H9 (cell line): ENCODE measurements at places on chromosomes 1 and 21. TPM values are rescaled to one million over a fixed set of nuclear protein-coding genes. Genes with fewer than 3 reads are reported as not detected.
A peak's percentile ranks its signal among the peaks of the same experiment; 100 is the strongest.

The OR6K3 gene
- total RNA-seq = not detected in 2 replicates

The HSPB7 gene
- total RNA-seq = not detected in 2 replicates

The IL12RB2 gene
- total RNA-seq = 0.77 and 0.88 TPM in 2 replicates

The RIMS3 gene
- 13.7 and 14.2 TPM in 2 replicates for total RNA-seq

The C1orf116 gene
- 0.48 and 0.55 TPM in 2 replicates for total RNA-seq

DNA sequence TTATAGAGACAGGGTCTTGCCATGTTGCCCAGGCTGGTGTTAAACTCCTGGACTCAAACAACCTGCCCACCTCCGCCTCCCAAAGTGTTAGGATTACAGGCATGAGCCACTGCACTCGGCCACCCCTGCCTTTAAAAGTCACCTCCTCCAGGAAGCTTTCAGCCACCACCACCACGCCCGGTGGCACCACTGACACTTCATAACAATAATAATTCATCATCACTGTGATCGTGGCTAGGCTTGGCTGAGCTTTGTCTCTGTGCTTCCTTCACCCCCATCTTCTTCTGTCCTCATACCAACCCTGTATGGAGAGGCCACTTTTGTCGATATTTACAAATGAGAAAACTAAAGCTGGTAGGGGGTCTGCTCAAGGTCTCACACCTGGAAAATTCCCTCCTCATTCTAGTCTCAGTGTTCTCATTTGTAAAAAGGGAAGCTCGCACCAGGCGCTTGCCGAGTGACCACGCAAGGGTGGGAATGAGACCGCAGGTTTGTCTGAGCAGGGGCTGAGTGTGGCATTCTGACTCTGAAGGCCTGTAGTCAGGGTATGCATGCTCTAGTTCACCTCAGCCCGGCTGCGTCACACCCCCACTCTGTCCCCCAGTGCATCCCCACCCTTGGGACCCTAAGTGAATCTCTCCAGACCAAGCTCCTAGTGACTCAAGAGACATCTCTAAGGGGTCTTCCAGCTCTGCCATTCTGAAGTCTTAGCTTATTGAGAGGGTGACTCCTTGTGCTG is 12.9 kb upstream of the EPHA2 start:
- peaks cover 11% of the 10 kb centered on the region for H3K4me1 ChIP-seq
- no peaks in the 10 kb centered on the region for H3K27me3 ChIP-seq
- no peaks in the 10 kb centered on the region for H3K36me3 ChIP-seq
- H3K4me3 ChIP-seq = peak overlapping the region; percentile 79; the same call in 2 of the 3 replicates
- H3K27ac ChIP-seq = no peak overlapping the region
- no peak for DNase-seq

DNA sequence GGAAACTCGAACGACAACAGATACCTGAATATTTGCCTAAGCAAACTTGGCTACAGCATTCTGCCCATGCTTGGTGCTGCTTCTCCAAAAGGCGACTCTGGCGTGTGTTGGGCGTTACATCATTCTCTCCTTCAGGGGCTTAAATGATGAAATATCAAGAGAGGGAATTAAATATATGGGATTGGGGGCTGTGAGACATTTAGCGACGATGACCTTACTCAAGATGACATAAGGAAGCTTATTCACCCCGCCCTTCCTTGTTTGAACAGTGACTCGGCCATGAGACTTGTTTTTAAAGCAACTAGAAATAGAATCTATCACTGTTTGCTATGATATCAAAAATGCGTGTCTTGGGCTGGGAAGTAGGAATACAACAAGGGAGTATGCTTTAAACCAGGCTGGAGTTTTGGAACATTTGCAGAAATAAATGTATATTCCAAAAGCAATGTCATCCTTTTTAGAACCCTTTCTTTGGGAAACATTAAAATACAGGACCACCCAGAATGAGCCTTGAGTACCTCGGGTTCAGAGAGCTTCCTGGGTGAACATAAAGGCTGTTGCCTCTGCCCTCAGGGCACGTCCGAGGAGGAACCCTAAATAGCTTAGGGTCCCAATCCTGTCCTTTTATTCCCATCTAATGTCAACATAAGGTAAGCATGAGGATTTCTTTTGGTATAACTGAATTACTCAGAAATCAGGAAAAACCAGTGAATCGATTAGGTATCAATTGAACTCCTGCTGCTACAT is 123.3 kb upstream of the SLC45A1 start:
- no peak overlapping the region for H3K27ac ChIP-seq
- H3K36me3 ChIP-seq = no peaks in the 10 kb centered on the region
- no peak for DNase-seq
- no peak overlapping the region for H3K4me3 ChIP-seq
- H3K4me1 ChIP-seq = peaks cover 2% of the 10 kb centered on the region; the same call in 1 of the 2 replicates
- H3K27me3 ChIP-seq = no peaks in the 10 kb centered on the region

DNA sequence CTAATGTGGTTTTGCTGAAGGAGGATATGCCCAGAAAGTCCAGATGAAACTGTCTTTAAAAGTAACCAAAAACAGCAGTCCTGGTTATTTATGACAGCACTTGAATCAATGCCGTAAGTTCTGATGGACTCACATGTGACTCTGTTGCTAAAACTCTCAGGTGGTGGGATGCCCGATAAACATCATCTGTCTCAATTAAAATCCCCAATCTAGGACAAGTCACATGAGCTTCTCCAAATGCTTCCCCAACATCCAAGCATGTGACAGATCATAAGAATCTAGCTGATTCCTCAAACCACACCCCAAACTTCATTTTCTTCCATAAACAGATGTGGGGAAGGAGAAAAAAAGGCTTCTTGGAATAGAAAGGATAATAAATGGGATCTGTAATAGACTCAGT is 786 bp upstream of the CTSK start:
- H3K4me1 ChIP-seq = peaks cover 13% of the 10 kb centered on the region; the same call in 1 of the 2 replicates
- no peak overlapping the region for H3K4me3 ChIP-seq
- no peaks in the 10 kb centered on the region for H3K27me3 ChIP-seq
- peaks cover 2% of the 10 kb centered on the region for H3K36me3 ChIP-seq
- no peak for DNase-seq

- no peaks in the 10 kb centered on the region for H3K4me1 ChIP-seq
- peak overlapping the region; percentile 62 for H3K4me3 ChIP-seq
- DNase-seq = peak; percentile 76
- H3K27me3 ChIP-seq = no peaks in the 10 kb centered on the region
Measured at GRCh38 chr1:52368383-52369172, 2.6 kb upstream of the CC2D1B start.

DNA sequence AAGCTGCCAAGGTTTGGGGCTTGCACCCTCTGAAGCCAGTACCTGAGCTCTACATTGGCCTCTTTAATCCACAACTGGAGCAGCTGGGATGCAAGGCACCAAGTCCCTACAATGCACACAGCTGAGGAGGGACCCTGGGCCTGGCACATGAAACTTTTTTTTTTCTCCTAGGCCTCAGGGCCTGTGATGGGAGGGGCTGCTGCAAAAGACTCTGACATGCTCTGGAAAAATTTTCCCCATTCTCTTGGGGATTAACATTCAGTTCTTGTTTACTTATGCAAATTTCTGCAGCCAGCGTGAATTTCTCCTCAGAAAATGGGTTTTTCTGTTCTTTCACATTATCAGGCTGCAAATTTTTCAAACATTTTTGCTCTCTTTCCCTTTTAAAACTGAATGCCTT is 1072.2 kb downstream of the BRINP3 start:
- H3K27me3 ChIP-seq = no peaks in the 10 kb centered on the region
- H3K27ac ChIP-seq = no peak overlapping the region
- H3K4me1 ChIP-seq = no peaks in the 10 kb centered on the region
- no peak overlapping the region for H3K4me3 ChIP-seq

DNA sequence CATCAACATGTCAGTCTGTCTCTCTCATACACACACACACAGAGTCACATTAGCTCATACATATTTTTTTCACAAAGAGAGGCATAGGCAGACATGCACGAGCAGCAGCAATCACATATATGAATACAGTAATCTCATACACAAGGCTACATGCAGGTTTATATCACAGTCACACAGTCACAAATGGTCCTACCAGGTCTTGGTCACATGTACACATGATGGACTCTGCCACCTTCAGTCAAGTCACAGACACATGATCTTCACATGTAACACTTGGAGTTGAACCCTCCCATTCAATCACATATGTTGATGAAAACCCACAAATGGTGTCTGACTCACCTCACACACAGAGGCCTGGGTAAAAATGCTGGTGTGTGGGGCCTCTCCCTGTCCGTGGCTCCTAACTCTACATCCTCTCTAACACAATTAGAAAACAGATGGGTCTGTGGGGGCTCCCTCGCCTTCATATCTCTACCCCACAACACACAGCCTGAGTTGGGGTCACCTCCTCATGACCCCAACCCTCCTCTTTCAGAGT is 27.9 kb downstream of the RIMS3 start:
- H3K27me3 ChIP-seq = no peaks in the 10 kb centered on the region
- H3K4me3 ChIP-seq = no peak overlapping the region
- peaks cover 14% of the 10 kb centered on the region; the same call in 1 of the 2 replicates for H3K36me3 ChIP-seq
- DNase-seq = no peak

- no peak for DNase-seq
- no peaks in the 10 kb centered on the region for H3K4me1 ChIP-seq
- H3K27ac ChIP-seq = no peak overlapping the region
Measured at GRCh38 chr21:40610345-40610744, 236.6 kb downstream of the DSCAM start.

- peak; percentile 72 for DNase-seq
- no peaks in the 10 kb centered on the region; the same call in 1 of the 2 replicates for H3K27me3 ChIP-seq
- H3K4me1 ChIP-seq = peaks cover 10% of the 10 kb centered on the region; the same call in 1 of the 2 replicates
- peaks cover 12% of the 10 kb centered on the region for H3K36me3 ChIP-seq
Measured at GRCh38 chr1:154186177-154186576, 5.7 kb downstream of the TPM3 start.

DNA sequence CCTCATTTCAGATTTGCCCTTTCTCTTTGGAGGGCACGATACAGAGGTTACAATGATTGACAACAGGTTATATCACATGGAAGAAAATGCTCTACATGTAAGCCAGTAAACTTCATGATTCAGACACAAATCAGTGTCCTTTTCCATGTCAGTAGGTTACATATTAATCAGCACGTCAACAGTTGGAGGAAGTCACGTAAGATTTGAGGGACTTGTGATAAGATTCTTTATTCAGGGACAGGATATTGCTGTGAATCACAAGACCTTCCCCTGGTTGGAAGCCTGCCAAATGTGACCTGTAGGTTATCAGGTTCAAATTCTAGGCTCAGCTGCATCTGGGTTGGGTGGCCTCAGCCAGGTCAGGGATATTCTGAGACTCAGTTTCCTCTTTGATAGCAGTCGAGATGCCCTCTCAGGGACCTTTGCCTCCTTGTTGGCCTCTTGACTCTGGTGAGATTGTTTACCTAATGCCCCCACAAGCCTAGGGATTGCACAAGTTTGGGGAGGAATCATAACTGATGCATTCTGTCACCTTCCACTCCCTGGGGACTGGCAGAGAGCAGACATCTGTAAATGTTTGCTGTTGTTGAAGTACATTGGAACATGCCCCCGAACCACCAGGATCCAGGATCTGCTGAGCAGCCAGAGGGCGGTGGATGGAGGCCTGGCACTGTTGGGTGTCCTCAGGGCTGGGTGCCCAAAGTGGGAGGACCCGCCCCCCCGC is 31.9 kb downstream of the SERINC2 start:
- no peak overlapping the region for H3K4me3 ChIP-seq
- H3K27me3 ChIP-seq = no peaks in the 10 kb centered on the region
- no peaks in the 10 kb centered on the region for H3K36me3 ChIP-seq
- no peak for DNase-seq
- H3K27ac ChIP-seq = no peak overlapping the region

- H3K27ac ChIP-seq = no peak overlapping the region
- DNase-seq = no peak
- peak overlapping the region; percentile 91 for H3K4me3 ChIP-seq
- peaks cover 27% of the 10 kb centered on the region for H3K36me3 ChIP-seq
- H3K4me1 ChIP-seq = no peaks in the 10 kb centered on the region
Measured at GRCh38 chr1:46246548-46247435, 771 bp upstream of the RAD54L start.

DNA sequence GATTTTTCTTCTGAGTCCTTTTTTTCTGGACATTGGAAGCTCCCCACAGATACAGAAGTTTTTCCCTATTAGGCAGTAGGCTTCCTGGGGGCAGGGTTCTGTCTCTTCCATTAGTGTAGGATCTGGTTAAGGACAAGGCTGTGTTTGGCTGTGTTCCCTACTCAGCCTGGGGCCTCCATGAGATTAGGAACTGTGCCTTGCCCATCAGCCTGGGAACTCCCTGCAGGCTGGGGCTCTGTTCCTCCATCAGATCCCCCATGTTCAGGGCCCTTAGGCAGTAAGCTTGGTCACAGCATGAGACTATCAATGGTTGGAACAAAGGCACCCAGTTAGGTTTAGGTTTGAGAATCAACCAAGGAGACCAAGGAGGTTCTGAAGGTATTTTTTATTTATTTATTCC is 22.7 kb downstream of the NAV1 start:
- H3K4me3 ChIP-seq = no peak overlapping the region
- no peaks in the 10 kb centered on the region; the same call in 1 of the 2 replicates for H3K27me3 ChIP-seq
- no peaks in the 10 kb centered on the region for H3K36me3 ChIP-seq
- H3K27ac ChIP-seq = no peak overlapping the region

DNA sequence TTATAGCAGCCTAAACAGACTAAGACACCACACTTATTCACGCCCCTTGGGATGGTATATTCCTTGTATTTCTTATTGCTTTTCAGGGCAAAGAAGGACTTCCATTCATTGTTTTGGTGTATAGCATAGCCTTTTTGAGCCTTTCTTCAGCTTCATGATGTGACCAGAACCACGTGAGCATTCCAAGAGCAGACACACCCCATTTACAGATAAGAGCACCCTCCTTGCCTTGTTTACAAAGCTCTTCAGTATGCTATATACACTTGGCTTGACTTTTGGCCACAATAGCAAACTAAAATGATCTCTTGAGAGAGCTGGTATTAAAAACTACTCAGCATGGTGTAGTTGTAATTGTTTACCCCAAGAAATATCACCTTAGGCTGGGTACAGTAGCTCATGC is 78.7 kb downstream of the PIK3R3 start:
- peaks cover 15% of the 10 kb centered on the region for H3K36me3 ChIP-seq
- no peak for DNase-seq

- no peaks in the 10 kb centered on the region for H3K27me3 ChIP-seq
- DNase-seq = no peak
- H3K36me3 ChIP-seq = peaks cover 5% of the 10 kb centered on the region
- no peak overlapping the region for H3K27ac ChIP-seq
- H3K4me3 ChIP-seq = no peak overlapping the region
Measured at GRCh38 chr1:46580140-46580903, 23.7 kb downstream of the MKNK1 start.

DNA sequence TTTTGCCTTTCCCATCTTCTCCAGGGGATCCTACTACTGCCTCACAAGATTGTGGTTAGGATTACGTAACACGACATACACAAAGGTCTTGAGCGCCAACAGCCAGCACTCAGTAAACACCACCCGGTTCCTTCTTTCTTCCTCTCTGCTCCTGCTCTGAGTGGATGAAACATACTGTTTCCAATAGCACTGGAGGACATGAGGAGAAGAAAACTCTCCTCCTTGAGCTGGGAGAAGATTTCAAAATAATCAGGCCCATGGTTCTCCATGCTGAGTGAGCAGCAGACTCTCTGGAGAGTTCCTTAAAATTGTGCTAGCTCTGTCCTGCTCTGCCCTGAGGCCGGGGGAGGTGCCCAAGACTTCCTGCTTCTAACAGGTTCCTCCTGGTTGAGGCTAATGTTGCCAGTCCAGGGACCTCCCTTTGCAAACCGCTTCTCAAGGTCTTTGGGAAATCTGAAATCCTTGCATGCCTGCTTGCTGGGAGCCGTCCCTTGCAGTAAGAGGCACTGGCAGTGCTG is 29.4 kb upstream of the MX1 start:
- no peak overlapping the region for H3K27ac ChIP-seq
- DNase-seq = peak; percentile 36
- H3K4me1 ChIP-seq = peaks cover 3% of the 10 kb centered on the region; the same call in 1 of the 2 replicates
- H3K4me3 ChIP-seq = no peak overlapping the region
- no peaks in the 10 kb centered on the region for H3K36me3 ChIP-seq
